HS-27A (cell line): ENCODE measurements at places on chromosomes 13 and 19.
A peak's percentile ranks its signal among the peaks of the same experiment; 100 is the strongest.

DNA sequence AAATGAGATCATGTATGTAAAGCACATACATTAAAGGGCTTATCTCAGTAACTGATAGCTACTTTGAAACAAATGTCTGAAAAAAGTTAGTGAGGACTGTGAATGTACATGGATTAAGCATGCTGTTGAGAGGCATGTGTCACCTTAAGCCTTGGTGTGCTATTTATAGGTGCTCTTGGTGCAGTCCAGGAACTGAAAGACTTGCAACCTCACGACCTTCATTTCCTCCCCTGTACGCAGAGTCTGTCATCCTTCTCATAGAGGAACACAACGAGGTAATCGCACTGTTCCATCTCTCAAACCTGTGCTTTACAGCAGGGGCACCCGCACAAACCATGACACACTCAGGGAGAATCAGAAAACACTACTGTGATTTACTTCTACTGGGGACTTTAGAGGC is 65.6 kb downstream of the UFM1 start:
- DNase-seq, result no peak

DNA sequence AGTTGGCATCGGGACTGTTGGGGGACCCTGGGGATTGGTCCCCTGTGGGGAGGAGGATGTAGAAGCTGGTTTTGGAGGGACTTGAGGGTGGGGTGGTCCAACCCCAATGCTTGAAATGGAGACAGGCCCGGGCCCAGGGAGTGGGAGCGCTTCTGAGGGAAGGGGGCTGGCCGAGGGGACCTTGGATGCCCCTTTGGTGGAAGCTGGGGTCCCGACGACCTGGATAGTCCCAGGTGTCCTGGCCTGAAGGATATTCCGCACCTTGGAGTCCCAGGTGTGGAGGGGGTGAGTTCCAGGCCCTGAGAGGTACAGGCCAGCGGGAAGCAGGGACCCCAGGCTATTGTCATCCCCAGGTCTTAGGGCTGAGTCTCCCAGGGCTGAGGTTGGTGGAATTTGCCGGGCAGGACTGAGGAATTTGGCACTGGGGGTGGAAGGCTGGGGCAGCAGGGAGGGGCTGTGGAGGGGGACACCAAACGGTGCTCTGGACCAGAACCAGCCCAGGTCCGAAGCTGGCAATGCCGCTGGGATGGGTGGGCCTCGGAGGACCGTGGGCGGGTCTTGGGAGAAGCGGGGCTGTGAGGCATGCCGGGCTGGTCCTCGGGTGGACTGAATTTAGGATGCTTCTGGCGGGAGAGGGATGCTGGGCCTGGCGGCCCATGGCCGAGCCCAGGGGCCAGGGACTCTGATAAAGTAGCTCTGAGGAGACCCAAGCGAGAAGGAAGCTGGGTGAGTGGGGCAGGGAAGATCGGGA is 1.8 kb downstream of the HDGFL2 start:
- no peak for DNase-seq

DNA sequence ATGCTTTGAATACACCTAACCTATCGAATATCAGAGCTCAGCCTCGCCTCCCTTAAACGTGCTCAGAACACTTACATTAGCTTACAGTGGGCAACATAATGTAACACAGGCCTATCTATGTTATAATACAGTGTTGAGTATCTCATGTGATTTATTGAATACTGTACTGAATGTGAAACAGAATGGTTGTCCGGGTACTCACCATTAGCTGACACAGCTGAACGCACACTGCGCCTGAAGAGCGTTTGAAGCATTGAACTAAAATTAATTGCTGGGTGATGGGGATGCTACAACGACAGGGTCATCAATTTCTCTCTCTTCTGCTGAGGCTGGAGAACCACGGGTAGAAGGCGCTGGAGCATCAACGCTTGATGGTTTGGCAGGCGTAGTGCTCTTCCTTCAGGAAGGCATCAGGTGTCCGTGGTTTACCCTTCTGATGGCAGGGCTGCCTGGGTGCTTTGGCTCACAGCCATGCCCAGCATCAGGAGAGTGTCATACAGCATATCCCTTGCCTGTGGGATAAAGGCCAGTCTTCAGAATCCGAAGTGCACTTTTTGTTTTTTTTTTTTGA is 46.9 kb upstream of the UBE2L5 start:
- DNase-seq, result no peak

GRCh38 chr19:13835791-13836723 is 40.8 kb downstream of the ZSWIM4 start:
- DNase-seq, result no peak

DNA sequence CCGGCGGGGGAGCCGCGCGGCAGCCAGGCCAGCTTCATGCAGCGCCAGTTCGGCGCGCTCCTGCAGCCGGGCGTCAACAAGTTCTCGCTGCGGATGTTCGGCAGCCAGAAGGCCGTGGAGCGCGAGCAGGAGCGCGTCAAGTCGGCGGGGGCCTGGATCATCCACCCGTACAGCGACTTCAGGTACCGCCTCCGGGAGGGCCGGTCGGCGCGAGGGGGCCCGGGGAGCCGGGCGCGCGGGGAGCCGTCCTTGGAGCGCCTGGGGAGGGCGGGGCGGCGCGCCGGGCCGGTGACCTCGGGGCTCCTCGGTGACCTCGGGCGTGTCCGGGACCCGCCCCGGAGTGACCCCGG is 690 bp downstream of the HCN2 start:
- no peak for DNase-seq

GRCh38 chr19:10885201-10886169 is 14.1 kb downstream of the CARM1 start:
- DNase-seq, result no peak

DNA sequence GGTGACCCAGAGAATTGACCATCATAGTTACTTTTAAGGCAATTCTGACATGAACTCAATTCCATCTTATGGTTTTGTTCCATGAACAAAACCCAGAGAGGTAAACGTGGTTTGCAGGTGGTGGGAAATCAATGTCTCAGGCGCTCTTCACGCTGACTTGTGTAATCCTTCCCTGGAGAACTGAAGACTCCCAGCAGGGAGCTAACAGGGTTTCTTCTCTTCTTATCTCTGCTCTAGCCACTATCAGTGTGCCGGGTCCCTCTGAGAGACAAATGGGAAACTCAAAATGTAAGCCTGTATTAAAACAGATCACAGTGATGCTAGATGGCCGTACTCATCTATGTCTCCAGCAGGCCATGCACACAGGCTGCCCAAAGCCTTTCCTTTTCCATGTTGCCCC is 57.6 kb upstream of the ARGLU1 start:
- no peak for DNase-seq

- DNase-seq, result no peak
Observed at GRCh38 chr19:6822311-6822670, 49.8 kb downstream of the VAV1 start.

GRCh38 chr13:19601749-19602725 is 31.4 kb upstream of the MPHOSPH8 start:
- no peak for DNase-seq

DNA sequence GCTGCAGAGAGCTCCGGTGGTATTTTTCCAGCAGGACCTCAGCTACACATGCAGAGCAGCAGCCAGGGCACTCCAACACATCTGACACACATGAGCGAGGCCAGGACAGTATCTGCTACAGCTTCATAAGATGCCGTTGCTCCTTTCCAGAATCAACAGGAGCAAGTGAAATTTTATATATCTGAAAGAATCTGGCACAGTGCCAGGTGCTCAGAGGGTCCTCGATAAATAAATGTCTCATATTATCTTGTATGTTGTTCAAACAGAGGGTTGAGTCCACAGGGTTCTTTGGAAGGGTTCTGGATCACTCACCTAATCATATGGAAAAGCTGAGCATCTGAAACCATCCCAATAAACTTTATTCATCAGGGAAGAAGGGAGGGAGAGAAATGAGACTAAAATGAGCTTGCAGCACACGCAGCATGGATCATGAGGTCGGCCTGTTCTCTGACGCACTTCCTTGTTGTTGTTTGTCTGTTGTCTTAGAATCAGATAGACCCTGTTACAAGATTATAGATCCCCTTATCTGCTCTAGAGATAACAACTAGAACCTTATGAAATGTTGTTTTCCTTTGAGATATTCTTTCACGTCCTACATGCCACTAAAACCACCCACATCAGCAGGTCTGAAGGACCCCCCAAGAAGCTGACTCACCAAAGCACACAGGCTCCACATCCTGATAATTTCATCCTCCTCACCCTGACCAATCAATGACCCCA is 3.2 kb upstream of the METTL21C start:
- no peak for DNase-seq

DNA sequence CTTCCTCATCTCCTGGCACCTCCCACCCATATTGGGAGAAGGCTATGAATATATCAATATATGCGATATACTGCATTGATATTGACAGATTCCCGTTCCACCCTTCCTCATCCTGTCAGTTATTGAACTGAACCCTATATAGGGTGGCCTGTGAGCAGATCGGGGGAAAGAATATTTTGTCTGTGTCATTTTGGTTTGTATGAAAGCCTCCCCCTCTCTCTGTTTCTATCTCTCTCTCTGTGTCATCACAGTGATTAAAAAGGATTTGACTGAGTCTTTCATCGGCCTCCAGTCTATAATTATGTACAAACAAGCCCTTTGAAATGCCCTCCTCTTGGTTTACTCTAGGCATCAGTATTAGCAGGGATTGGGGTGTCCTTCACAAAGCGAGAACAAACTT is 35.7 kb downstream of the RASL11A start:
- no peak for DNase-seq

GRCh38 chr19:50717026-50717723 is 2.4 kb downstream of the SHANK1 start:
- DNase-seq, result no peak

DNA sequence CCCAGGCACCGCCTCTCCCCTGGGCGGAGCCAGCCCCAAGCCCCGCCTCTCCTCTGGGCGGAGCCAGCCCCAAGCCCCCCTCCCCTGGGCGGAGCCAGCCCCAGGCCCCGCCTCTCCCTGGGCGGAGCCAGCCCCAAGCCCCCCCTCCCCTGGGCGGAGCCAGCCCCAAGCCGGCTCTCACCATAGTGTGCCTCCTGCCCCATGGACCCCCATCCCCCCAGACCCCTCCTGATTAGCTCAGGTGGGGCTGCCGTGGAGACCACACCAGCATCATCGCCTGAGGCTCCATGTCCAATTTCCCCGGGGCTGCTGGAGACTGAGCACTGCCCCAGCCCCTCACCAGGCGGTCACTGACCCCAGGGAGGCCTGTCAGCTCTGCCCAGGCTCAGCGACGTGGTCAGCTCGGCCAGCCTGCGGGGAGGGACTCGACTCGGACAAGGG is 4.2 kb upstream of the MADCAM1 start:
- DNase-seq, result no peak

GRCh38 chr13:113630296-113630695 is 27.7 kb downstream of the ATP4B start:
- no peak for DNase-seq

- DNase-seq, result no peak
Observed at GRCh38 chr13:24450530-24450929, 62.0 kb downstream of the PARP4 start.

DNA sequence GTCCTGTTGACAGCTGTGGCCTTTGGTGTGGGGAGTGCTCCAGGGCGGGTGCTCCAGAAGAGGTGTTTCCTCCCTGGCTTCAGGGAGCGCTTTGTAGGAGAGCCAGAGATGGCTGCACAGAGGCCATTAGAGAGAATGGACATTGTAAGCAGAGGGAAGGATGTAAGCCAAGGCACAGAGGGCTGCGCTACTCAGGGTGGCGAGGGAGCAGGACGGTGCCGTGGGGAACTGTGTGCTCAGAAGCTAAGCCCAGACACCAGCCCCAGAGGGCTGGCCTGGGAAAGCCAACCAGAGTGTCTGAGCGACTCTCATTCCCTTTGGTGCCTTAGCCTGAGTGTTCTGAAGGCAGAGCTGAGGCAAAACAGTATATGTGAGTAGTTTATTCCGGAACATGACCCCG is 92.2 kb downstream of the TSHZ3 start:
- DNase-seq, result no peak

GRCh38 chr13:51935326-51936171 is 73.8 kb downstream of the CCDC70 start:
- no peak for DNase-seq

GRCh38 chr19:42401365-42402303 is 11.5 kb upstream of the CNFN start:
- peak; percentile 52 for DNase-seq

DNA sequence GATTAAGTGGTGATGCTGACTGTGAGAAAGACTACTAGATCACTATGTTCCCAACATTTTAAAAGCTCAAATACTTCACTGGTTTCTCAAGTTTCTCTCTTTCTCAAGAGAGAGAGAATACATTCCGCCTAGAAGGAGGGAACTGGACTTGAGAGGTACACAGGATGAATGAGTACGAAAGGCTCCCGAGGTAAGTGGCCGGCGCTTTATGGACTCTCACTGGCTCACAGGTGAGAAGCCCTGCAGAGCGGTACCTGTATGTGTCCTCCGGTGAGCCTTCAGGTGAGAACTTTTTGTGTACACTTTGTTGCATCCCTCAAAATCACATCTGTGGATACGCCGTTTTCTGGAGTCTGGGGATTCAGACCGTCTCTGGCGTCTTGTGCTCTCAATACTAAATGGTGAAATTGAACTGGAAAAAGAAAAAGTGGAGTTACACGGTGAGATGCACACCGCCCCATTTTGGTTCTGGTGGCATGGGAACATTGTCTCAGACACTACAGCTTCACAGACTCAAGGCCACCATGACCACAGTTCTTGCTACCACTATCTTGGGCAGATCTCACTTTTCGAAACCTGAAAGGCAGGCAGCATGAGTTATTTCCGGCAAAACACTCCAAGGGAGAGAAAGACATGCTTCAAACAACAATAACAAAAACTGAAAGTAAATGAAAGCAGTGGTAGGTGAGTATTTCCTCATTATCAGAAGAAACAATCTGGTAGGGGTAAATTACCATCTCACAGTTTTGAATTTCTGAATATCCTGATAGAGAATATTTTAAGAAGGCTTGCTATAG is 418.9 kb downstream of the KLF12 start:
- DNase-seq, result no peak

GRCh38 chr13:97495678-97496077 is 61.7 kb downstream of the RAP2A start:
- DNase-seq, result no peak

DNA sequence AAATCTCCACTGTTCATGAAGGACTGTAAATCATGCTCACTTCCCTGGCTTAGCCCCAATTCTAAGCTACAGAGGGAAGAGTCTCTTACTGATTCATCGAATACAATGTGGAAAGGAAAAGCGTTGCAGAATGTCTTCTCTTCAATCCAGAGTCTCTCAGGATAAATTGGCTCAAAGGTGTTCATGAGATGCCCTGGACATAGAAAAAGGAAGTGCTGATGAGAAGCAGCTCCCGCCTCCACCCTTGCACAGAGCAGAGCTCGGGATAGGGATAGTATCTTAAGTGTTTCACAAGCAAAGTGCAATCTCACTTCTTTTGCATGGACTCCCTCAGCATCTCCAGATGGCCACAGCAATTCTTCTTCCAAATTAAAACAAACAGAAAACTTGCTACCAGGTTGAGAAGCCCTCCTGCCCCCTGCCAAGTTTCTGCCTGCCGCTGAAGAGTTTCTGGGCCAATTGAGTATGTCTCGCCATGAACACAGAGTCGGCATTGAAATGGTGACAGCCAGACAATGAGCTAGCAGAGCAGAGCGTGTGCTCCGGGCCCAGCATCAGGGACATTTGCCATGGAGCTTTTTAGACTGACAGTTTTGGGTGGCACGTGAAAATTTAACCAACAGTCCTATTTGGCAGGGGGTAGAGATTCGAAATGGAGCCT is 85.7 kb downstream of the C13orf42 start:
- DNase-seq, result no peak

GRCh38 chr13:52983836-52984235 is 44.8 kb upstream of the OLFM4 start:
- no peak for DNase-seq

GRCh38 chr13:62110079-62110478 is 694.4 kb upstream of the PCDH20 start:
- no peak for DNase-seq

- no peak for DNase-seq
Observed at GRCh38 chr19:10881403-10882107, 10.2 kb downstream of the CARM1 start.
